ENCODE measurements at places on chromosomes 16 and 17. TPM values are rescaled to one million over a fixed set of nuclear protein-coding genes. Genes with fewer than 3 reads are reported as not detected.

TMC7 gene
- 4.1 TPM for total RNA-seq

LRRC37B gene
- 20.9 TPM for total RNA-seq

CCL4 gene
- not detected for total RNA-seq

LRRC37A gene
- 1.8 TPM for total RNA-seq

HYDIN gene
- total RNA-seq = not detected

SEZ6L2 gene
- total RNA-seq = 3.2 TPM

NRN1L gene
- total RNA-seq = 0.81 TPM

FKBP10 gene
- total RNA-seq = 142 TPM

USH1G gene
- total RNA-seq = not detected

C1QTNF8 gene
- not detected for total RNA-seq

TMEM235 gene
- not detected for total RNA-seq

C16orf54 gene
- not detected for total RNA-seq

ZNF267 gene
- 10.1 TPM for total RNA-seq

KRTAP17-1 gene
- not detected for total RNA-seq
